ENCODE measurements at places on chromosomes 6 and 20. TPM values are rescaled to one million over a fixed set of nuclear protein-coding genes. Genes with fewer than 3 reads are reported as not detected.

The FERMT1 gene
- polyA plus RNA-seq: not detected

GRCh38 chr6:151286214-151286613, 46.4 kb downstream of the AKAP12 start:
- DNase-seq: no peak

- DNase-seq: no peak
These were observed 46.8 kb downstream of the CD24 start for GRCh38 chr6:106927531-106928398.

- DNase-seq: no peak
These were observed 279.4 kb downstream of the CD83 start for GRCh38 chr6:14396826-14397517.

DNA sequence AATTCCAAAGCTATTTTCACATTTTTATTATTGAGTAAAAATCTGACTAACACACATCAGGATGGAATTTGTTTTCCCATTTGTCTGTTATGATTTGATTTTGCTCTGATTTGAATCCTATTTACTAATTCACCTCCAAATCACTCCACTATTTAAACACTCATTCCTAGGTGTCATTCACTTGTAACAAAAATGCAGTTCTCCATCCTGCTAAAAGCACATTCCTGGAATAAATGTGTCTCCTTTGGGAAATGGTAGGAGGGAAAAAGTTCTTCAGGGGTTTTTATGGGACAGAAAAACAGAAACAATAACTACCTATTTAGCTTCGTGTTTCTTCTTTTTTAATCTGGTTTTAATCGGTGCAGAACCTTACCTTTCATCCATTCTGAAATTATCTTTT, 494.1 kb upstream of the CITED2 start:
- DNase-seq: no peak
